ENCODE measurements at places on chromosomes 3 and 15.

GRCh38 chr3:142981108-142981507 lies 17.6 kb upstream of the PAQR9 start:
- no peak for DNase-seq

- no peak for DNase-seq
Observed at GRCh38 chr3:12579905-12580304, 23.0 kb downstream of the MKRN2 start.

- no peak for DNase-seq
Observed at GRCh38 chr3:14305324-14305723, 97.1 kb upstream of the SLC6A6 start.

- DNase-seq: no peak
Observed at GRCh38 chr15:42203891-42204290, 4.2 kb downstream of the VPS39 start.

DNA sequence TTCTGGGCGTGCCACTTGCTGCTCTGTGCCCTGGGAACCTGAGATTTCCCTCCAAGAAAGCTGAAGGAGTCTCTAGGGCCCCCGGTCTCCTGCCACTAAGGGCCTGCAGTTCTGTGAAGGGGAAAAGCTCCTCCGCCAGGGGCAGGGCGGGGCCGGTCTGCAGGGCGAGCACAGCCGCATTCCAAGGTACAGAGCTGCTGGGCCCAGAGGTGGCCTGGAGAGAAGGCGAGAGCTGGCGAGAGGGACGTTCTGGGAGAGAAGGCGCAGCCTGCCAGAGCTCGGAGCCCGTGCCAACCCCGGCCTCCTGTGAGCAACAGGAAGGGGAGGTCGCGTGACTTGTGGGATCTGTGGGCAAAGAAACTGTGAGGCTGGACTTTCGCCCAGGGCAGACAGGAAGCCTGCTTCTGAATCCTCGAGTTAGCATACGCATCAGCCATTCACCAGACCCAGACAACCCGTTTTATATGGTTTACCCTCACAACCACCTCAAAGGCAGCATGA lies 500.4 kb downstream of the SHQ1 start:
- DNase-seq: peak; percentile 32

Data from stimulated activated CD8-positive, alpha-beta memory T cell treated with anti-CD3 and anti-CD28 coated beads, Interleukin-7, amount 100 ng/mL, for 4 hours (primary cell).